ENCODE measurements at places on chromosomes 5 and 9. TPM values are rescaled to one million over a fixed set of nuclear protein-coding genes. Genes with fewer than 3 reads are reported as not detected.

RAB14 gene
- total RNA-seq: 60.5 TPM

INSL4 gene
- total RNA-seq: not detected

KLF4 gene
- total RNA-seq: 0.32 TPM

PHF24 gene
- total RNA-seq: not detected

MORN5 gene
- not detected for total RNA-seq

AGXT2 gene
- not detected for total RNA-seq

ABO gene
- total RNA-seq: 2.1 TPM

OR1J2 gene
- total RNA-seq: not detected

TMEM171 gene
- total RNA-seq: not detected

HSPB3 gene
- not detected for total RNA-seq

SPATA9 gene
- total RNA-seq: not detected

UBE2QL1 gene
- total RNA-seq: 0.39 TPM

TTF1 gene
- total RNA-seq: 23.5 TPM

SPATA31A1 gene
- not detected for total RNA-seq

LCNL1 gene
- not detected for total RNA-seq

SPAG8 gene
- total RNA-seq: 0.96 TPM

CDH9 gene
- not detected for total RNA-seq

EQTN gene
- total RNA-seq: not detected

DUSP1 gene
- total RNA-seq: 5.2 TPM

NUTM2G gene
- not detected for total RNA-seq

DIAPH1 gene
- total RNA-seq: 283 TPM

SLCO6A1 gene
- not detected for total RNA-seq

AFAP1L1 gene
- total RNA-seq: not detected

FAM153A gene
- total RNA-seq: 8.6 TPM

CBY3 gene
- total RNA-seq: not detected

SH2D3C gene
- total RNA-seq: 77.6 TPM

ACTBL2 gene
- not detected for total RNA-seq

IFNW1 gene
- not detected for total RNA-seq

GARIN3 gene
- total RNA-seq: not detected

QRFP gene
- total RNA-seq: not detected

KIF24 gene
- 5.3 TPM for total RNA-seq

IL9 gene
- total RNA-seq: 0.51 TPM

STPG3 gene
- total RNA-seq: not detected

FUBP3 gene
- 52.3 TPM for total RNA-seq

MLANA gene
- total RNA-seq: not detected

FBXW11 gene
- 34.4 TPM for total RNA-seq

SLC6A3 gene
- not detected for total RNA-seq

ZNF354C gene
- total RNA-seq: 4.4 TPM

SPINK5 gene
- not detected for total RNA-seq

SPATA31E1 gene
- not detected for total RNA-seq

PCDHB3 gene
- not detected for total RNA-seq

TMEM252 gene
- total RNA-seq: not detected

ZNF879 gene
- total RNA-seq: 3.4 TPM
